ENCODE measurements at places on chromosomes 2 and 18. TPM values are rescaled to one million over a fixed set of nuclear protein-coding genes. Genes with fewer than 3 reads are reported as not detected.

PLCL1 gene
- polyA plus RNA-seq, result 0.11 TPM

VIL1 gene
- polyA plus RNA-seq, result 0.12 TPM

DNA sequence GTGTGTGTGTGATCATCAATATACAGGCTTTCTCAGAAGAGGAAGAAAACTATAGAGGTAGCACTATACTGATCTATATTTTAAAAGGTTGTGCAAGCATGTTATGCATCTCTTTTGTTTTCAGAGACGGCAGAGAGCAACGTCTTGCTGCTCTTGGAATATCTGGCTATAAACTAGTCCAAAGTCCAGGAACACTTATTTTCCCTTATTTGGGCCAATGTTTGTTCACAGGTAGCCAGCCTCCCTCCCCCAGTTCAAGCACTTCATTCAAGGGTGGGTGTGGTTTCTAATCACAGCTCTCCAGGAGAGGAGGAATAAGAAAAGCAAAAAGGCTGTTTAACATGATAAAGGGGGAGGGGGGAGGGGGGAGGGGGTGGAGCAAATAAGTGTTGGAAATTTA, 4.2 kb downstream of the FZD5 start:
- no peaks in the 10 kb centered on the region for H3K27me3 ChIP-seq
- no peak for DNase-seq
- H3K27ac ChIP-seq, result no peak overlapping the region
- H3K4me3 ChIP-seq, result no peak overlapping the region
- H3K36me3 ChIP-seq, result no peaks in the 10 kb centered on the region

- no peaks in the 10 kb centered on the region for H3K36me3 ChIP-seq
- H3K4me3 ChIP-seq, result no peak overlapping the region
- no peak overlapping the region for H3K27ac ChIP-seq
- H3K4me1 ChIP-seq, result no peaks in the 10 kb centered on the region
These were observed 58.1 kb upstream of the IL1RL1 start for GRCh38 chr2:102253140-102253752.

GRCh38 chr2:55163941-55164390, 68.1 kb downstream of the CLHC1 start:
- H3K4me1 ChIP-seq, result peaks cover 3% of the 10 kb centered on the region
- no peak for DNase-seq
- H3K36me3 ChIP-seq, result no peaks in the 10 kb centered on the region
- no peaks in the 10 kb centered on the region for H3K27me3 ChIP-seq

- peak; percentile 71 for DNase-seq
- no peak overlapping the region for H3K4me3 ChIP-seq
- no peak overlapping the region for H3K27ac ChIP-seq
- peaks cover 10% of the 10 kb centered on the region for H3K4me1 ChIP-seq
- peaks cover 2% of the 10 kb centered on the region for H3K27me3 ChIP-seq
- no peaks in the 10 kb centered on the region for H3K36me3 ChIP-seq
These were observed 204.4 kb upstream of the RASGRP3 start for GRCh38 chr2:33272001-33272400.

DNA sequence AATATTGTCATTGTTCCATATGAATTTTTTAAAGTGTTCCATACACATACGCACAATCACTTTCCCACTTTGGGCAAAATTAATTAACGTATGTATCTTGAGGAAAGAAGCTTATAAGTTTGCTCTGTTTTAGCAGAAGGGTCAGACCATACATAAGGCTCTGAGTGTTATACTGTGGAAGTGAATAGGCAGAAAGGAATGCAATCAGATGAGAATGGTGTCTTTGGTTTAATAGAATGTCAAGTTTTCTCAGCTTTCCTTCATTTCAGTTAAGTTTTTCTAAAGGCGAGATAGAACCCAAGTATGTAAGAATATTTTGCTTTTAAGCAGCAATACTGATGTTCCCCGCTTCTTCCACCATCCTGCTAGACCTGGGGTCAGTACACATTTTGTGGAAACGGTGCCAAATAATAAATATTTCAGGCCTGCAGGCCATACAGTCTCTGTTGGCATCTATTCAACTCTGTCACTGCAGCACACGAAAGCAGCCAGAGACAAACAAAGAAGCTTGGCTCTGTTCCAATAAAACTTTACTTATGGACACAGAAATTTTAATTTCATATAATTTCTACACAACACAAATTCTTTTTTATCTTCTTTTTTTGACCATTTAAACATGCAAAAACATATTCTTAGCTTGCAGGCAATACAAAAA, 100.6 kb downstream of the UPP2 start:
- DNase-seq, result no peak
- no peaks in the 10 kb centered on the region for H3K36me3 ChIP-seq
- H3K4me1 ChIP-seq, result no peaks in the 10 kb centered on the region
- no peak overlapping the region for H3K4me3 ChIP-seq
- no peak overlapping the region for H3K27ac ChIP-seq
